Sciatic nerve (tissue), 2 donors: ENCODE measurements at places on chromosomes 1 and 21. TPM values are rescaled to one million over a fixed set of nuclear protein-coding genes. Genes with fewer than 3 reads are reported as not detected.

GRCh38 chr21:33234635-33235520 lies 5.1 kb downstream of the IFNAR2 start:
- no peak for DNase-seq

DNA sequence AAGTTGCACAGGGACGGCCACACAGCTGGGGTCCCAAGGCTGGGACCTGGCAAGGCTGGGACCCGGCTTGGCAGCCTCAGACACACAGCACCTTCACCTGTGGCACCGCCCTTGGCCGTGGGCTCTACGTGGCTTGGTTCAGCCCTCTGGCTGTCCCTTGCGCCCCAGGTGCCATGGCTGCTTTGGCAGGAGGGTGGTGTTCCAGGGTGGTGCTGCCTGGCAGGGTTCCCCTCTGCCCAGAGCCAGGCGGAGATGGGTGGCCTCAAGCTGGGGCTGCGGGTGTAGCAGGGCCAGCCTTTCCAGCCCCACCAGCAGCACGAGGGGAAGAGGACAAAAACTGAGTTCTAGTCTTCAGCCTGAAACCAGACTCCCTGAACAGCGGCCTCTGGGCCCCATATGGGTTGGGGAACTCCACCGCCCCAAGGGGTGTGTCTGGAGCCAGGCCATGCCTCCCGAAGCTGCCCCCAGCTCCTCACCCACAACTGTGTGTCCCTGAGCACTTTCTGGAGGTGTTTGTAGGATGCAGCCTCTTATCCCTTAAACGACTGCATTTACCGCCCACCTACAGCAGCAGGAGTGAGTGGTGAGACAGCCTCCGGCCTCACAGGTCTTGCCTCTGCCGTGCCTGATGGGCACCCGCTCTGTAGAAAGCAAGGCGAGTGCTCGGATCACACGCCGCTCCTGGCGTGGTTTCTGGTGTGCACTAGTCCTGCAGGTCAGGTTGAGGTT lies 92.3 kb downstream of the PDE9A start:
- no peak for DNase-seq

DNA sequence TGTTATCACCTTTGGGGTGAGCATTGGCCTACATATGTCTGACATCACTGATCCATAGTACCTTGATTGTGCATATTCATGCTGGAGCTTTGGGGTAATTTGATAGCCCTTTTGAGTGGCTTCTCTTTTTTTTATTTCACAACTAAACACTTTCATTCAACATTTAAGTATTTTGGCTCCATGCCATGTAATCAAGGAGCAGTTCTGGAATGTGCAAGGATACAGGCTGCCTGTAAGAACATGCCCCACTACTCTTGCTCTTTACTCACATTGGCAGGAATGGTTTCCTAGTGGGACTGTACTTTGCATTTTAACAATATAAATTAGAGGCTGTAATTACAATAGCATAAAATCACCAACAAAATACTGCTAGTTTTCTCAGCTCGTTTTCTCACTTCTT lies 300.7 kb upstream of the SPAG17 start:
- no peak for DNase-seq

GRCh38 chr1:112043901-112044300 lies 54.4 kb upstream of the KCND3 start:
- no peak for DNase-seq

Gene HMGN1
- total RNA-seq: 116 TPM

DNA sequence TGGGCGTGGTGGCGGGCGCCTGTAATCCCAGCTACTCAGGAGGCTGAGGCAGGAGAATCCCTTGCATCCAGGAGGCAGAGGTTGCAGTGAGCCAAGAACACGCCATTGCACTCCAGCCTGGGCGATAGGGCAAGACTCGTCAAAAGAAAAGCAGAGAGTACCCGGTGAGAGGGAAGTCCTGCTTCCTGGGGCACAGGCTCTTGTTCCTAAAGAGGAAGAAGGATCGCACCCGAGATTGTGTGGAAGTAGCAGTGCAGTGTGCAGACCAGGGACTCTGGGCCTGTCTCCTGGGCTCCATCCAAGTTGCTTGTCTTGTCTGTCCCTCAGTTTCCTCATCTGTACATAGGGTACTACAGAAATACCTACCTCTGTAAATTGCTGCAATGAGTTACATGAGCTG lies 29.6 kb downstream of the NBPF3 start:
- no peak for DNase-seq

GRCh38 chr1:55172272-55172671 lies 42.9 kb downstream of the USP24 start:
- no peak for DNase-seq

DNA sequence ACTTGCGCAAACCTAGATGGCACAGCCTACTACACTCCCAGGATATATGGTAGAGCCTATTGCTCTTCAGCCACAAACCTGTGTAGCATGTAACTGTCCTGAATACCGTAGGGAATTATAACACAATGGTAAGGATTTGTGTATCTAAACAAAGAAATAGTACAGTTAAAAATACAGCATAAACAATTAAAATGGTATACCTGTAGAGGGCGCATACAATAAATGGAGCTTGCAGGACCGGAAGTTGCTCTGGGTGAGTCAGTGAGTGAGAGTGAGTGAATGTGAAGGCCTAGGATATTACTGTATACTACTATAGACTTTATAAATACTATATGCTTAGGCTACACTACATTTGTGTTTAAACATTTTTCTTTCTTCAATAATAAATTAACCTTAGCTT lies 99.3 kb downstream of the PLD5 start:
- DNase-seq: no peak

DNA sequence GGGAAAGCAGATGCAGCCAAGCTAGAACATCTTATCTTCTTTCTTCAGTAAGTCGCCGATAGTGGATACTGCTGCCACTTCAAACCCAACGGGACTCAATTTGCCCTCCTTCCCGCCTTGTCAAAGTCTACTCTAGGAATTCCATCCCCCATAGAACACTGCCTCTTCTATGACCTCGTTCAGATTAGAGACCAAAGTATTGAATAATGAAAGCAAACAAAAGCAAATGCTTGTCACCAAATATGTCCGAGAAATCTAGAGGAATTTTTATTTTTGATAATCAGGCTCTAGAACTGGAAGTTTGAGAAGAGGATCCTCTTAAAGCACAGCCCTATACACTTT lies 853 bp upstream of the RRAGC start:
- DNase-seq: no peak

GRCh38 chr1:18836654-18837053 lies 22.8 kb downstream of the TAS1R2 start:
- no peak for DNase-seq

- DNase-seq: no peak
Measured at GRCh38 chr1:185350027-185350442, 33.0 kb upstream of the IVNS1ABP start.

DNA sequence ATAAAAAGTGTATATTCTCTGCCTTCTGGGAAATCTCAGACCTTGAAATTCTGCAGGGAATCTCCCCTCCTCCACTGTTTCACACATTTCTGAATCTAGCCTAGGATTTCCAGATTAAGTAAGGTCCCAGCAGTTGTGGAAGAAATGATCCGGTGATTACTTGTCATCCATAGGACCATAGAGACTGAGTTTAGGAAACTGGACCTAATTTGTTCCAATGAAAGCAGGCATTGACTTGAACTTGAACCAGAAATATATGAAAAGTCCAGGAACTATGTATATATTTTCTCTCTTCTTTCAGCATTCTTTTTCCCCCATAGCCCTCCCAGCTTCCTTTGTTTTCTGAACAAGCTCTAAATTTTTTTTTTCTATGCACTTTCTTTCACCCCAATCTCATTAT lies 149.5 kb upstream of the SPAG17 start:
- DNase-seq: no peak

GRCh38 chr1:198879711-198880306 lies 241.0 kb downstream of the PTPRC start:
- DNase-seq: no peak

Gene TRNP1
- 22.7 TPM for total RNA-seq

DNA sequence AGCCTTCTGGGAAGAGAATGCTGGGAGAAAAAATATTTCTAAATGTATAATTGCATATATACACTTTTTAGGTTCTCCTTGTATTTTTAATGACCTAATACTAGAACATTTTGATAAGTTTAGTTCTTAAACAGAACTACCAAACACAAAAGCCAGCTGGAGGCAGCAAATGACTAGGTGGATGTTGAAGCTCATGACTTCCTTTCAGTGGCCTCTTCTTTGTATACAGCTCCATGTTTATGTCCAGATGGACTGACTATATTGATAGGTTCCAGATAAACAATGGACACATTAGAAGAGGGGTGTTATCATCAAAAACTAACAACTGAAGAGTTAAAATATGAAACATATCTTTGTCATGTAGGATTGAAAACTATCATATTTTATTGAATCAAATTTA lies 52.5 kb downstream of the LRRC8D start:
- no peak for DNase-seq

DNA sequence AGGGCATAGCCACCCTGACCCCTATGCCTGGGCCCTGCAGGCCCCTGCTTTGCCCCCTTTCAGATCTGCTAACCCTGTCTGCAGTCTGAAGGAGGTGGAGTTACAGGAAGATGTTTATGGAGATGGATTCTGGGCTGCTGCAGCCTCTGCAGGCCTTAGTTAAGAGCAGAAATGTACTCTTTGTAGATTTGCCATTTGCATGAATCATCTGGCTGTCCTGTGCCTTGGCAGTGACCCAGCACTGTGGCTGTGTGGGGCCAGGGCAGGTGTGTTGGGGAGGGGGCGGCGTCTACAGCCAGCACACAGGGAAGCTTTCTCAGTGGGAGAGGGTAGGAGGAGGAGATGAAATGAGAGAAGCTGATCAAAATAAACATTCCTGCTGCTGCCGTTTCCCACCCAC lies 867.3 kb downstream of the PLA2G4A start:
- DNase-seq: no peak

- DNase-seq: no peak
Measured at GRCh38 chr21:36282568-36283230, 37.3 kb upstream of the MORC3 start.

GRCh38 chr1:221937155-221937953 lies 195.5 kb upstream of the DUSP10 start:
- DNase-seq: no peak

DNA sequence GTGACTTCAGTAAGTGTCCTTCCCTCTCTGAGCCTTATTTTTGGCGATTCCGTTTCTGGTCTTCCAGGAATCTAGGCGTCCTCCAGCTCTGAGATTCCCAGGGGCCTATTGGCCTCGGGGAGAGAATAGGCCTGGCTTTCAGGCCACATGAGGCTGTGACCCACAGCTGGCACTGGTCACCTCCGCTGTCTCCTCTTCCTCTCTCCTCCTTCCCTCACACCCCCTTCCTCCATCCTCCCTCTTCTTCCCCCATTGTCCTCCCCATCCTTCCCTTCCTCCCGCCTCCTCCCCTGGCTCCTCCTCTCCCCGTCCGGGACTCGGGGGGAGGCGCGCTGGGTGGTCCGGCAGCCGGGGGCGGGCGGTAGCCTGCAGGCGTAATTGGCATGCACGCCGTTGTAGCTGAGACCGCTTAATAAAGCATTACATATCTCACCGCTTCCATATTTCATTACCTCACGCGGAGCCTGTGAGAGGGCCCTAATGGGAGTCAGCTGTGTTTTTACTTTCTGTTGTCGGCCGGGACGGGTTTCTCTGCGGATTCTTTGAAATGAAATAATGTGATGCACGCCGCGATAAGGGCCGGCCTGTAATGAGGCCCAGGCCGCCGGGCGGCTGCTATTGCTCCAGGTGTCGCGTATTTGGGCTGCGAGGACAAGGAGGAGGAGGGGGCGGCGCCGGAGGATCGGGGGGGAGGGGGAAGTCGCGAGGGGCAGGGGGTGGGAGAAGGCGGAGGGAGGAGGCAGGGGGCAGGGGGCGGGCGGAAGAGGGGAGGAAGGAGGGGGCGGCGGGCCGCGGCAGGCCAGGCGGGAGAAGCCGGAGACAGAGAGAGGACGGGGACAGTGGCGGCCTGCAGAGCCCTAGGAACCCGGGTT lies 95.3 kb downstream of the FOXD2 start:
- DNase-seq: peak; percentile 90

DNA sequence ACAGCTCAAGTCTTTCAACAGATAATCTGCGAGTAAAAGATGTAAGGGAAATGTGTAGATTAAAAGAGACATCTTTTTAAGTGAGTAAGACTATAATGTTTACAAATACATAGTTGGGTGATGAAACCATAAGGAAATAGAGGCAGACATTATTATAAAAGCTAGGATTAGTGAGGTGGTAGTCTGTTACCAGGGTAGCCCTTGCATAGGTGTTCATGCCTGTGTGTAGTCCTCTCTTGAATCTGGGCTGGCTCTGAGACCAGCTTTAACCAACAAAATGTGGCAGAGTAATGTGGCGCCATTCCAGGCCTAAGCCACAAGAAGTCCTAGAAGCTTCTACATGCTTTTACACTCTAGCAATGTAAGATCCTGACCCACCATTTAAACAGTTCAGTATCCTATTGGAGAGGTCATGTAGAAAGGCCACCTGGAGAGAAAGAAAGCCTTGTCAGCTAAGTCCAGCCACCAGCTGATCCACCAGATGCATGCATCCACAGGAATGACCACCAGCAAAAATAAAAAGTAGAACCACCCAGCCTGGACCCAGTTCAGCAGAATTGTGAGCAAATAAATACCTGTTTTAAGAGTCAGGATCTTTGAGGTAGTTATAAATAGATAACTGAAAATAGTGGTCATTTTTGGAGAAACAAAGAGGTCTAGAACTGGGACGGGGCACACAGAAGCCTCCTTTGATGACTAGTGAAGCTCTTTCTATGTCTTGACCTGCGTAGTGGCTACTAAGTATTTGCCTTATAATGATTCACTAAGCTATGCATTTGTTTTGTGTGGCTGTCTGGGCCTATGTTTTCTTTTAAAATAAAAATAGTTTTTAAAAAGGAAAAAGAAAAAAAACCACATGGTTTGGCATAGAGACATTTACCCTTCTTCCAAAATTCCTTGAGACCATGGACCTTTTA lies 8.1 kb downstream of the NIBAN1 start:
- no peak for DNase-seq

- no peak for DNase-seq
Measured at GRCh38 chr1:221725735-221726672, 15.9 kb downstream of the DUSP10 start.

Gene ADAMTS4
- 75.9 TPM for total RNA-seq

Gene EXTL2
- 16.7 TPM for total RNA-seq

Gene F13B
- total RNA-seq: not detected

DNA sequence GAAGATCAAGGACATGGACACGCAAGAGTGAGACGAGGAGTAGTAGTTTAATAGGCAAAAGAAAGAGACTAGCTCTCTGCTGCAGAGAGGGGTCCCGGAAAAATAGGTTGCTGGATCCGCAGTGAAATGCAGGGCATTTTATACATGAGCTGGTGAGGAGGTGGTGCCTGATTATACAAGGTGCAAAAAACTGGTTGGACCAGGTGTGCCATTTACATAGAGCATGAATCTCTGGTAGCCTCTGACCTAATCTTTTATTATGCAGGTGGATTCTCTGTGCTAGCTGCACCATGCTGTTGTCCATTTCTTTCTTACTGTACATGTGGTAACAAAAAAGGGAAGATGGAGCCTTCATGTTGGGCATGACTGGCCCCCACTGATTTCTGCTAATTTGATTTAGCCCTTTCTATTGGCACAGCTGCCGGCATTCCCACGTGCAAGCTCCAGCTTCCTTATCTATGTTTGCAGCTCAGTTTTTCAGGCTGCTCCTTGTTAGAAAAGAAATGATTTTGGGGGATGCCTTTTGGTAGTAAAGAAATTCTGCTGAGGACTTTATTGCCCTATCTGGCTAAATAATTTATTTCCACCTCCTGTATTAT lies 548.1 kb downstream of the BRINP3 start:
- no peak for DNase-seq

- no peak for DNase-seq
Measured at GRCh38 chr1:199898654-199899053, 128.9 kb upstream of the NR5A2 start.

Gene PGLYRP4
- not detected for total RNA-seq

Gene GBP2
- 80.0 TPM for total RNA-seq

- no peak for DNase-seq
Measured at GRCh38 chr1:170290991-170291390, 145.2 kb downstream of the NTMT2 start.

Gene MATN1
- total RNA-seq: 0.18 TPM

Gene LHX4
- not detected for total RNA-seq
